Thoracic aorta (tissue), 2 donors: ENCODE measurements at places on chromosomes 13 and 19.

GRCh38 chr19:12938779-12939601 lies 581 bp downstream of the CALR start:
- DNase-seq = no peak

DNA sequence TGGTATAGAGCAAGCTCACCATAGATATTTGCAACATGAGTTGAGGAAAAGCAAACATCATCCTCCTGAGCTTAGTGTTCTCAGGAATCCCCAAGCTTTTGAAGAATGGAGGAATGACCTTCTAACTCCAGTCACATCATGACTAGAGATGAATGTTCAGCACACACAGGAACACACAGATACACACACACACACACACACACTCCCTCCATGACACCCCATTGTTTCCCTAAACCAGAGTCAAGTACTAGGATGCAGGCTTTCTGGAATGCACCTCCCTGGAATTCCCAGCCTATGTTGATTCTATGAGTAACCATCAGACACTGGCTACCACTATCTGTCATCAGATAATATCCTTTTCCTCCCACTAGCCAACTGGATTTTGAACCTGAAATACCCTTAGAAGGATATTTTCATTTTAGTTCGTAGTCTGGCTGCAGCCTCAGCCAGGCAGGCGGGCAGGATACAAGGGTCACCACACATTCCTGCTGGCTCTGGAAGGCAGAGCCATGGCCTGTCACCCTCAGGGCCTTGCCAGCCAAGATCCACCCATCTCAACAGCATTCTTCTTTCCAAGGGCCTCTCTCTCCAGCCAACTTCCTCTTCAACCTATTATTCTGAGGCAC lies 162.4 kb downstream of the FOXO1 start:
- no peak for DNase-seq

- peak; percentile 88 for DNase-seq
These were observed at the start of gene SIX5 for GRCh38 chr19:45768984-45769782. Gene SIX5, minus strand, starts transcription at chr19:45769252. Its CDS starts 408 bp downstream, at chr19:45768844.

GRCh38 chr13:110714797-110715394 lies 1.4 kb downstream of the ING1 start:
- no peak for DNase-seq

DNA sequence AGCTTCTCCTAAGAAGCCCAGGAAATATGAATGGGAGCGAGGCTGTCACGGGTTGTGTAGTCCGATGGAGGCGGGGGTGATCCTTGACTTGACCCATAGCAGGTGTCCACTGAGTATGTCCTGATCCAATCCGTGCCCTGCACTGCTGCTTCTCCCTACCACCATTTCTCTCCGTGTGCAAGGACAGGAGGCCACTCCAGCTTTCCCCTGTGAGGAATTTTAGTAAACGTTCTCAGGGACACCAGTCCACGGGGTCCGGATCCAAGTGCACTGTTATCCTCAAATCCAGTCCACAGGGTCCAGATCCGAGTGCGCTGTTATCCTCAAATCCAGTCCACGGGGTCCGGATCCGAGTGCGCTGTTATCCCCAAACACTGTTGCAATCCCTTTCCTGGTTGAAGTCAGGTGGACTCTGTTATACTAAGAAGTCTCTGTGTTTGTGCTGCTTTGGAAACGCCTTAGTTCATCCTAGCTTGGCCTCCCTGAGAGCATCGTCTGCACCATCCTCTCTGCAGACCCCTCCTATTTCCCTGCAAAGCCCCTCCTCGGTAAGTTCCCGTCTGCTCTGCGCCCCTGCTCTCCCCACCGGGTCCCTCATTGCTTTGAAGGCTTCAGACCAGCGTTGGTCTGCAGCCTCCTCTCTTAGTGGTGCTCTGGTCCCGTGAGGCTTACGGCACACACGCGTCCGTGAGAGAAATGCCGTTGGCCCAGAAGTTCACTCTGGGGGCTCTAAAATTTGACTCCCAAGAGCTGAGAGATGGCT lies 303.5 kb downstream of the TEX29 start:
- DNase-seq = no peak

DNA sequence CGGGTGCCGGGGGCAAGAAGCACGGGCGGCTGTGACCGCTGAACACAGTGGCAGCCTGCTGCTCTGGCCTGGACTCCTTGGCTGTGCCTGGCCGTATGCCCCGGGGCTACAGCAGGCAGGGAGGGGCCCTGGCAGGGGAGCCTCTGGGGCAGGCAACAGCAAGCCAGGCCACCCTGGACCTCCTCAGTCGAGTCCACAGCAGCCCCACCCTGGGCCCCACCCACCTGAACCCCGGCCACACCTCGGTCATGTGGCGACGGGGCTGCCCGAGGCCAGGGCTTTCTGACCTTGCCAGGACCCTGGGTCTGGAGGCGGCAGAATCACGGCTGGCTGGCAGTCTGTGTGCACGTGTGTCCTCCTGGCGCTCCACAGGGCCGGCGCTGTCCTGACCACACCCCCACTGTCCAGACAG lies 8.7 kb downstream of the CILP2 start:
- no peak for DNase-seq

DNA sequence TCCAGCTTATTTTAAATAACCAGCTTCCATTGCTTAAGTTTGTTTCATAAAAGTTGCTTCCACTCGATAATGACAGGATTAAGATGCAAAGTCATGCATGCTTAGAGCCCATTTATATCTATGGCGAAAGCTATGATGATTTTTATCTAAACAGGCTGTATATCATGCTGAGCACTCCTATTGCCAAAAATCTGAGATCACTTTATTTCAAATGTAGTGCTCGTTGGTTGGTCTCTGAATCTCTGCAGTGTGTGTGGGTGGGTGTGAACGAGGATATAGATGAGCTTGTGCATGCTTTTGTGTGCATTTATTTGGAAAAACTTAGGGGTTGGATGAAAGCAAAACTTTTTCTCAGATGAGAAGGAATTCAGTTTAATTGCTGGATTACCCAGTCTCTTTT lies 27.0 kb upstream of the ARGLU1 start:
- no peak for DNase-seq

GRCh38 chr13:67519356-67519755 lies 289.2 kb upstream of the PCDH9 start:
- no peak for DNase-seq

- no peak for DNase-seq
These were observed 1183.3 kb downstream of the SLITRK1 start for GRCh38 chr13:82698941-82699340.

DNA sequence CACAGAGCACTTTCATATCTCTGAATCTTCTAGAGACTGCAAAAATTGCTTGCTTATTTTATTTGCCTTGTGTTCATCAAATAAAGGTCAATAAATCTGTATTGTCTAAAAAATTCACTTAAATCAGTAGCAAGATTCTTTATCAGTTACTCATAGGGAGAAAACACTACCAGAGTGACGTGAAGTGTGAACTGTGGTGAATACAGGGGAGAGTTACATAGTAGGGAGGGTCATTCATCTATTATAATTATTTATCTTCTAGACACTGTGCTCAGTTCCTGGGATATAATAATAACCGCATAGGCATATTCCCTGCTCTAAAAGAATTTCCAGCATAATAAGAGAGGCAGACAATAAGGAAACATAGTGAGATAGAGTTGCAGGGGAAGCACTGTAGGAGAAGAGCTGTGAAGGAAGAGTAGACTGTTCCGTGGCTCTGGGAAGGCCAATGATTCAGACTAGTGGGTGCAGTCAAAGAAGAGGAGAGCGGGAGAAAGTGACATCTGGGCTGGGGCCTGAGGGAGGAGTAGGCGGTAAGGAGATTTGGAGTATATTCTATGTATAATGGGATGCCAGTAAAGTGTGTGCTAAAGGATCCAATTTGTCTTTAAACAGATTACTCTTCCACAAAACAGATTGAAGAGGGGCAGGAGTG lies 84.0 kb upstream of the TDRD3 start:
- no peak for DNase-seq

- no peak for DNase-seq
These were observed 3.3 kb upstream of the NAPA start for GRCh38 chr19:47518139-47518538.

DNA sequence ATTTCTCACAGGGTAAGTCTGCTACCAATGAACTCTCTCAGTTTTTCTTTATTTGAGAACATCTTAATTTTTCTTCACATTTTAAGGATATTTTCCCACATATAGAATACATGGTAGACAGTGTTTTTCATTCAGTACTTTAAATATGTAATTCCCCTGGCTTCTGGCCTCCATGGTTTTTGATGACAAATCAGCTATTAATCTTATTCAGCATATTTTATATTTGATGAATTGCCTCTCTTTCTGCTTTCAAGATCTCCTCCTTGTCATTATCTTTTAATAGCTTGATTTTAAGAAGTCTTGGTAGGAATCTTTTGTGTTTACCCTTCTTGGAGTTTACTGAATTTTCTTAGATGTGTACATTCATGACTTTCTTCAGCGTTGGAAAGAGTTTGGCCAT lies 27.6 kb downstream of the TNFSF13B start:
- DNase-seq = no peak

- no peak for DNase-seq
These were observed 91.0 kb upstream of the MYCBP2 start for GRCh38 chr13:77417897-77418296.

- no peak for DNase-seq
These were observed 49.1 kb downstream of the LMO7 start for GRCh38 chr13:75685239-75685697.

DNA sequence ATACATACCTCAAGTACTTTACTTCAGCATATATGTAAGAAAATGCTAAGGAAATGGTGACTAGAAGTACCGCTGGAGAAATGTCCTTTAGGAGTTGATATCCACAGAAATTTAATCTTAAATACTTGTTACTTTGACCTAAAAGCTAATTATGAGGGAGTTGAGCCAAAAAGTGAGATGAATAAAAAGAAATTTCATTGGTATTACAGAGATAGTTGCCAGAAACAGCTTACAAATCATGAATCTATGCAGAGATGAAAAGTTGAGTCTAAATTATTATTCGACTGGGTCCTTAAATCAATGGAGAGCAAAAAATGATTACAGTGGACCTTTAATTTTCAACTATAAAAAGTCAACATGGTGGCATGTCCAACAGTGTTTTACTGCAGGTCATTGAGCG lies 160.9 kb downstream of the MZT1 start:
- DNase-seq = no peak
